ENCODE measurements at places on chromosomes 2 and 18.

DNA sequence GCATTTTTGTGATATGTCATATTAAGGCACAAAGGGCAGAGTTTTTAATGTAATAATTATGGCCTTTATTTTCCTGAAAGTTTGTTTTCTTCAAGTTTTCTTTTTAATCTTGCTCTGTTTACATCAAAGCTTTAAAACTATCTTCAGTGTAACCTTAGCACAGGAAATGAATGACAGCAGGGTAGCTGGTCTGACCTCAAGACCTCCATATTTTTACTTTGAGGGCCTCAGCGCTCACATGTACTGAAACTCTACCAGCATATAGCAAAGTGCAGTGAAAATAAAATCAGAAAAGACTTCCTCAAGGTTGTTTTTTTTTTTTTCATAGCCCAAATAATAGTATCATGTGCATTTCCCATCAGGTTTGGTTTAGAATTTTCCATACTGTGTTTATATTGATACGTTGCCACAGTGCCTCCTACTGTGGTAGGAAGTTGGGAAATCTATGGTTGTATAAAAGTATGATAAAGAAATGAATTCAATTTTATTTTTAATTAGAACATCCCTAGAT is 163.4 kb downstream of the UBE2E3 start:
- DNase-seq: no peak

DNA sequence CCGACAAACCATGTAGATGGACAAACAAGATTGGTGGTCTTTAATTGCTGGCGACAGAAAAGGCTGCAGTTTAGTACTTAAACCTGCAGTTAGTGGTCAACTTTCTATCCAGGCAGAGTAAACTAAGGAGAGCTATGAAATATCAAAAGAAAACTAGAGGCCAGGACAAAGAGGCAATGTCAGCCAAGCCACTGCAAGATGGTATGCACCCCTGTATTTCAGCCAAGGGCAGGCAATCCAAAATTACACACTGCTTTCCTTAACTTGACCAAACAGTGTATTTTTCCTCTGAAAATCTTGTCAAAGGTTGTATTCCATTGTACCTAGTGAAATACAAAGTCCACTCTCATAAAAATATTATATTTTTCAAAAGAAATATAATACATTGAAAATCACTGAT is 9.3 kb downstream of the NIFK start:
- no peak for DNase-seq

- DNase-seq: no peak
These were observed 44.9 kb upstream of the CYP1B1 start for GRCh38 chr2:38120829-38121228.

GRCh38 chr2:28420722-28421121 is 28.1 kb downstream of the FOSL2 start:
- DNase-seq: no peak

DNA sequence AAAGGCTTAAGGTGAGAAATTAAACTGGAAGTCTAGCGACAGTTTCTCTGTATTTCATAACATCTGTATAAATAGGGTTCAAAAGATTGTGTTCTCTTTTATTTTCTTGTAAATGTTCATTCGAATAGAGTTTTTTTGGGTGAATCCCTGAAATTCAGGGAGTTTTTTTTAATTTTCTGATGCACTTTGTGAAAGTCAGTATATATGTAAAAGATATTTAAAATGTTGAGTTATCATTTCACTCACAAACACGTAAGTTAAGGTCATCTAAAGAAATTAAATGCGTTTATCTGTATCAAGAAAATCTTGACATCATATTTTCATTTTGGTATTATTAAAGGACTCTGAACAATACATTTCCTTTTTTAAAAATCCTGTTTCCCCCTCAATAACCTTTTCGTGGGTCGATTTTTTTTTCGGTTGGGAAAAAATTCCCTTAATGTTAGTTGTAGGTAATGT is 3.4 kb downstream of the SP9 start:
- no peak for DNase-seq

DNA sequence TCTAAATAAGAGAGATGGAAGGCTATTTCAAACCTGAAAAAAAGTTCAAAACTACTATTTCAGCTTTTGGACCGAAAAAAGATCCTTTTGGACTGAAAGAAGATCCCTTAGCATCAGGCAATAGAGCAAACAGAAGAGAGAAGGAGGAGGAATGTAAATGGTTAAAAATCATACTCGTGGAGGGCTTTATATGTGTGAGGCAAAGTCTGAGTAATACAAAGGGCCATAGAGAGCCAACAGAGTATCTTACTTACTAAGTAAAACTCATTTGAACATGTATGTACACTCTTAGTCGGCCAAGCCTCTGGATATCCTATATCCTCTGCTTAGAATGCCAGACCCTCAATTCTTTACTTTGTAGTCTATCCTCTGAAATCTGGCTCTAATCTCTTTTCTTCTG is 55.7 kb downstream of the ITSN2 start:
- DNase-seq: no peak

GRCh38 chr18:35072616-35073015 is 31.4 kb downstream of the MAPRE2 start:
- DNase-seq: no peak

- DNase-seq: peak; percentile 32
These were observed 116.6 kb downstream of the PRPF40A start for GRCh38 chr2:152600697-152601096.

All from M059J (cell line).